ENCODE measurements at places on chromosomes 5 and 9. TPM values are rescaled to one million over a fixed set of nuclear protein-coding genes. Genes with fewer than 3 reads are reported as not detected.

GRCh38 chr5:118353970-118354369, 634.4 kb downstream of the DTWD2 start:
- no peak for DNase-seq

- no peak for DNase-seq
These were observed 1.1 kb downstream of the LCN1 start for GRCh38 chr9:135522137-135522877.

GRCh38 chr9:34501889-34502425, 20.8 kb downstream of the ENHO start:
- DNase-seq: no peak

GRCh38 chr5:53099546-53099945, 10.0 kb downstream of the MOCS2 start:
- DNase-seq: no peak

IFNK gene
- not detected for total RNA-seq

DNA sequence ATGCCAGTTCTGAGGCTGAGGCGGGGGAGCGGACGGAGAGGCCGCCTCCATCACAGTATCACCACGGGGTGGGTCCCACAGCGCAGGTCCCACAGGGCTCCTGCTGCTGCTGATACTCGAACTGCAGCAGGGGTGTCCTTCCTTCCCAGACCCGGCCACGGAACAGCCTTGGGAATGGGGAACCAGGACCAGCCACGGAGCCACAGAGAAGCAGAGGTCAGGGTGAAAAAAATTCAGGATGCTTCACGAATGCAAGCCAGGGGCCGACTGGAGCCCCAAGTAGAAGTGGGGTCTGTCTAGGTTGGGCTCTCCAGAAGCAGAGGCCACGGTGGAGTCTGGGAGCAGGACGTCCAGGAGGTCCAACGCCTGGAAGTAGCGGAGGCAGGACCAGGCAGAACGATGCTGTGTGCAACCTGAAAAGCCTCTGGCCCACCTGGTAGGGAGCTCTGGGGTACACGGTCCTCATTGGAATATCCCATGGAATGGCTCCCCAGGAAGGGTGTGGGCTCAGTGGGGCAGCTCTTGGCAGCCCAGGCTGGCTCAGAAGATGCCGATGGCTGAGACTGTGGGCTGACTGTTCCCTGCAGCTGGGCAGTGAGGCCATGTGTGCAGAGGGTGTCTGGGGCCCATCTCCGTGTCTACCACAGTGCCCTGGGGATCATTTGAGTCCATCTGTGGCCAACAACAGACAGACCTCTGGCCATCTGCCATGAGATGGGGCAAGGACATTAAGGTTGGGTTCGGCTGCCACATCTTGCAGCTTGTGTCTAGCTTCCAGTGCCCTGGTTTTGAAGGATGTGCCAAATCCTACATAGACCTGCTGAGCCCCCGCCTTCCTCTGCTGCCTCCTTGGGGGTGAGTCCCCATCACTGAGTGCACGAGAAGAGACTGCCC, 66.9 kb upstream of the FCN1 start:
- no peak for DNase-seq

DNA sequence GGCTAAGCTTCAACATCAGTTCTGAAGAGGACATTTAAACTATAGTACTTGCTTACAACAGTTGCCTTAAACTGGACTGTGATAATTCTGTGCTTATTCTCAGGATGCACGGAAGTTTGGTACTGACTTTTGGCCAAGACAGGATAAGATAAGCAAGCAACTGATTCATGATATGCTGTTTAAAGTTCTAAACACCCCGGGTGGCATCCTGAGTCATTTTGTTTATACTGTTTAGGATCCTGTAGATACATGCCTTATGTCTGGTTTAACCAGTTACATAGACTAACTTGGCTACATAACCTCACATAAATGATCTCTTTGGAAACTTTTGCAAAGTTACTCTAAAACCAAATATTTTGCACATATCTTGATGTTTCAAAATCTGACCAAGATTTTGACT, 95.9 kb downstream of the CDH9 start:
- no peak for DNase-seq

DNA sequence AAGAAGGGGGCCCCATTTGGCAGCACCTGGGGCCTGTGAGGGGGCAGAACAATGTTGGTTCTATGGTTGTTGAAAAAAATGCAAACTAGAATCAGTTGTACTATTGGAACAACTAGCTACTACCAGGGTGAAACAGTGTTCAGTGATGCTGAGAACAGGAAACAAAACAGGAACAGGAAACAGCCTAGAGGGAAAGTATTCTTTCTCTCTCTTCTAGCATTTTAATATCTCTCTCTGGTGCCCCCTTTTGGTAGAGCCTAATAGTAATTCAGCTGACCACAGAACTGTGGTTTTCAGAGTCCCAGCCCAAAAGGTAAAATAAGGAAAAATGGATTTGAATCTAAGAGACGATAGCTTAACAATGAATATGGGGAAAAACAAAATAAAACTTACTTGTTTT, 138.0 kb upstream of the KCNN2 start:
- DNase-seq: no peak

DNA sequence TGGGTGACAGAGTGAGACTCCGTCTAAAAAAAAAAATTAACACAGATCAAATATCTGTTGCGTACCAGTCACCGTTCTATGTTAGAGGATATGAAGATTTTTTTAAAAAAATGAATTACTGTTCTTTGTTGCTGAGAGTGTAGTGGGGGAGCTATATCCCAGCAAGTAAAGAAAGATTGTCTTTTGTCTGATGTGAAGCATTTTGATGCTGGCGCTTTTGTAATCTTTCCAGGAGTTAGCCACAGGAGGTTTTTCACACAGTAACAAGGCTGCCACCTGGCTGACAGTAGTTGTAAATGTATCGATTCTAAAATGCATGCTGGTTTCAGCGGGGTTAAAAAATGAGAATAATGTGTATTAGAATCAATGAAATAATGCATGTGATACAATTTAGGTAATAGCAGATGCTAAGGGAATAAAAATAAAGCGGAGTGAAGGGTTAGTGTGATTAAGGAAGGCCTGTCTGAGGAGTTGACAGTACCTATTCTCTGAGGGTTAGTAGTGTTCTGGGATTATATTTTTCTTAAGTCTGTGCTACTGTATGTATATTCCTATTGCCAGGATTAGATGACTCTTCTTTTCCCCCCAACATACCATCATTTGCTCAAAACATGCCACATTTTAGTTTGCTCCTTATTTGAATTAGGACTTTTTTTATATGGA, 3.4 kb downstream of the LMNB1 start:
- no peak for DNase-seq

DNA sequence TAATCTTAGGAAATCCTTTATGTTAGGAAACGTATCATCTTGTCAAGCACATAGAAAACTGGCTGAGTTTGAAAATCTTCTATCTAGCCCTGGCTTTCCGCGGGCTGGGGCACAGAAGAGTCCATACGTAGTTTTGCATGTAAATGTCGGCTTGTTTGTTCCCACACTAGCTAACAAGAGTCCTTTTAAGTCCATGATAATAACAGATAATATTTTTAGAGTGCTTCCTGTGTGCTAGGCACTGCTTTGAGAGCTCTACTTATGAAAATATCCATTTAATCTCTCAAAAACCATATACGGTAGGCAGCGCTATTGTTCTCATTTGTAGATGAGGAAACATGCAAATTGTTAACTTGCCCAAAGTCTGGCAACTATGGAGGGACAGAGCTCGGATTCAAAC, 40.5 kb downstream of the FYB1 start:
- no peak for DNase-seq

DNA sequence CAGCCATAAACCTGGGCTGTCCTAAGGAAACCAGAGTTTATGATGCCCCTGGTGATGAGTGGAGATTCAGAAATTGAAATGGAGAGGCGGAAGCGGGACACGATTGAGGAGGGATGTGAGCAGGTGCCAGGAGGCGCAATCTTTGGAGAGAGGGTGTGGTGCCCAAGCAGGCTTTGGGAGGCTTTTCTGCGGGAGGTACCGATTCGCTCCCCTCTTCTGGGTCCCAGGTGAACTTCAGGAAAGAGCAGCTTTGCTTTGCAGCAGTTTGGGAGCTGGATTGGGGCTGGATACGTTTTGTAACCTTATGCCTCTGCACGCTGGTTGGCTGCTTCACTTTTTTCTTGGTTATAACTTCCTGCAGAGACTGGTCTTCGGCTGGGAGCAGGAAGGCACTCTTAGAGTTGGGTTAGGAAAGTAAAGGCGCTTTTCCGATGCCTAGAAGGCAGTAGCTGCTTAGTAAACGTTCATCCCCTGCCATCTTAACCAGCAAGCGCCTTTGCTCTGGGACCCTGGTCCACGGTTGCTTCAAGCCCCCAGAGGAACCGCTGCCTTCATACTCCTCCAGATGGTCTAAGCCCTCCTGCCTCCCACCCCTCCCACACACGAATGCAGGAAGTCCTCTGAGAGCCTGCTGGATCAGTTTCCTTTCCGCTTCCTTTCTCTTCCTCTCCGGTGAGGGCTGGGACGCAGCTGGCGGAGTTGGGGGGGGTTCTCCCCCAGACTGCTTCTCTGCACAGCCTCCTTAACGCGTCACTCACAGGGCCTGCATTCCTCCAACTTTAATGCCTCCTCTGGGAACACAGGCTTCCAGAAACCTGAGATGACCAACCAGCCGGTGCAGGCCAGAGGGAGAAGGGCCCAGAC, 15.2 kb upstream of the NEK6 start:
- DNase-seq: peak; percentile 29

DNA sequence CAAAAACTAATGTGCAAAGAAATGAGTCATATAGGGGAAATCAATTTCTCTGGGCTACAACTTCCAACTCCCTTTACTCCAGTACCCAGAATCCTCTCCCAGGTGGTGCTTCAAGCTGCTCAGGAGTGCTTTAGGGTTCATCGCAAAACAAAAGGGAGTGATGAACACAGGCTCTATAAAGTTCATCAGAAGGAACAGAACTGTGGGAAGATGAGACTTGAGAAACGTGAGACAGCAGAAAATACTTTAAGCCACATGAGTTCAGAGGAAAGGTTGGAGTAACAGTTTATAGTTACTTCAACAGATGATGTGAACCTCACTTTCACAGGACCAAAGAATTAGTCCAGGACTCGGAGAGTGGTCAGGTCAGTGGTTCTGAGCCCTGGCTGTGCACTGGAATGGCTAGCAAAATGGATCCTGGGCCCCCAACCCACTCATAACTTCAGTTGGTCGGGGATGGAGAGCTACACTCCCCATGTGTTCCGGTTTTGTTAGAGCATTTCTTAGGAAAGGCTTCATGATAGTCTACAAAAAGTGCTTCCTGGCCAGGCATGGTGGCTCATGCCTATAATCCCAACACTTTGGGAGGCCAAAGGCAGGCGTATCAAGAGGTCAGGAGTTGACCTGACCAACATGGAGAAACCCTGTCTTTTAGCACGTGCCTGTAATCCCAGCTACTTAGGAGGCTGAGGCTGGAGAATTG, 4.3 kb downstream of the RPL12 start:
- DNase-seq: no peak

DNA sequence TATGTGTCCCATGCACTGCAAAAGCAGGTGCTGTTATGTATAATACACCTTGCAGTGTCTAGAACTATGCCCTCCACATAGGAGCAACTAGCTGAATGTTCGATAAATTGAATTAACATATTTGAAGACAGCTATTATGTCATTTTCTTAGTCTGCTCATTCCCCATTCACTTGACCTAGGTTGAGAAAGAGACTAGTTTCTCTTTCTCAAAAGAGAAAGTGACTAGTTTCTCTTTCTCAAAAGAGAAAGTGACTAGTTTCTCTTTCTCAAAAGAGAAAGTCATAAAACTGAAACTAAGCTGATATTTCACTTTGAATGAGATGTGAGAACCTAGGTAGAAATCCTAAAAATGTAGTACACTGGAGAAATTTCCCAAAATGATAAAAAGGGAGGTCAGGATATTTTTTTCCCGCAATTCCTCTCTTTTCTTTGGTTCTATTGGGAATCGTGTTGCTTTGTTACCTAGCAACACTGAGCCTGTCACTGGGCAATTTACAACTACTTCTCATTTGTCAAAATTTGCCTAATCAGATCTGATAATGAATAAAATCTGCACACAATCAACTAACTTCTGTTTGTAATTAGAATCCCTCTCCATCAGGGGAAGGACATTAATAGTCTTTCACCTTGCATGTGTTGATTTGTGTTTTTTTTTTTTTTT, 132.0 kb upstream of the GRIA1 start:
- no peak for DNase-seq

DNA sequence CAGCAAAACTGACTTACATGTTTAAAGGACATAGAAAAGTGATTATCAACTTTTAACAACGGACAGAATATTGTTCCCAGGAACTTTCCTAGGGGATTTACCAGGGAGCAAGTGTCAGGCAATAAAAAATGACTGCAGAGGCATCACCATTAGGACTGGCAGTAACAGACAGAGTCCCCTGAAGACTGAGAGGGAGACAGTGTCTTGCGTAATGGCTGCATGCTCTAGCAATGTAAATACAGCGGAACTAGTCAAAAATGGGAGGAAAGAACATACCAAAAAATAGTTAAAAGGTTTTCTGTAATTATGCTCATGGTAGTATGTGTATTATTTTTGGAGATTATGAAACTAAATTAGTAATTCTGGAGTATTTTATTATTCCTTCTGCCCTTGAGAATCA, 181.8 kb downstream of the CRB2 start:
- no peak for DNase-seq

DNA sequence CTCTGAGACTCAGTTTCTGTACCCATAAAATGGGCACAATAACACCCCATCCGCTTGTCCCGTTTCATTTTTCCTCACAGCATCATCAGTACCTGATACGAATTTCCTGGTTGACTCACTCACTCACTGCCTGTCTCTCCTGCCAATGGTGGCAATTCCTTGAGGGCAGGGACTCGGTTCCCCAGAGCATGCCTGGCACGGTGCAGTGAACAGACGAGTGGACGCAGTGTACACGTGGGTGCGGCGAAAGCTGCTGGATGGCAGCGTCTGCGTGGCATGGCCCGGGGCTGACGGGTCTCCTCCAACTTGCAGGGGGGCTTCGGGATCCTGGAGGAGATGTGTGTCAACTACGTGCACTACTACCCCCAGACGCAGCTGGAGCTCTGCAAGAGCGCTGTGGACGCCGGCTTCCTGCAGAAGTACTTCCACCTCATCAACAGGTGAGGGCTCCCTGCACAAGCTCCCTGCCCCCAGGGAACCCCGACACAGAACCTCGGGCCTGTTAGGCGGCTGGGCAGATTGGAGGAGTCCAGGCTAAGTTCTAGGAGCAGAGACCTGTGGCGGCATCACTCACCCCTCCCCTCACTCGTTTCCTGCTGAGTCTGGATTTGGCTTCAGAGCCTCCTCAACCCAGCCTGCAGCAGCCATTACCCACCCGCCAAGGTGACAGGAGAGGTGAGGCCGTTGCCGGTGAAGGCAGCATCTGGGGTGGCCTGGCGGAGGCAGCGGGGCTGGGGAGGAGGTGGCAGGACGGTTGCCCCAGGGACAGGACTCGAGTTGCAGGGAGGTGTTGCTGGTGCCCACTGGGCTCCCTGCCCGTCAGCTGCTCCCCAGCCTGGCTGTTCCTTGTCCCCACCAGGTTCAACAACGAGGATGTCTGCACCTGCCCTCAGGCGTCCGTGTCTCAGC, 20.3 kb downstream of the DBH start:
- DNase-seq: peak; percentile 47

DNA sequence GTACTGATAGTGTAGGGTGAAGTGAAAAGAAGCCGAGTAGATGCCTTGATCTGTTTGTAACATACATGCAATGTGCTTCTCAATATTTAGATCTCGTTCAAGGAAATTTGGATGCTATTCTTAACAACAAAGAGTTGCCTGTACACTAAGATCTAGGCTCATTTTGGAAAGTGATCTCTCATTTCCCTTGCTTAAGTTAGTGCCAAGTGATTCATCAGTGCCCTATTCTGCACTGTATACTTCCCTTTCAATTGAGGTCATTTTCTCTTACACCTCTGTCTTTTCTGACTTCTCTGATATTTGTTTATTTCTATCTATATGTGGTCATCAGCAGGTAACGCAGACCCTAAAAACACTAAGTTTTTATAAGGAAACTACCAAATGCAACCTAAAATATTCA, 528.6 kb upstream of the PTPRD start:
- no peak for DNase-seq

SLC9A3 gene
- total RNA-seq: 2.3 TPM

Data from activated naive CD8-positive, alpha-beta T cell treated with anti-CD3 and anti-CD28 coated beads, Interleukin-2, amount 10 ng/mL, durations not matched to agents 7 days and 5 days (primary cell).